Trophoblast cell (in vitro differentiated cells and primary cell): ENCODE measurements at places on chromosomes 6 and 20.
A peak's percentile ranks its signal among the peaks of the same experiment; 100 is the strongest.

GRCh38 chr6:50062051-50062450 lies 12.3 kb upstream of the DEFB112 start:
- no peak for DNase-seq
- H3K27ac ChIP-seq = no peak overlapping the region
- H3K36me3 ChIP-seq = no peaks in the 10 kb centered on the region
- no peaks in the 10 kb centered on the region for H3K27me3 ChIP-seq
- H3K4me1 ChIP-seq = no peaks in the 10 kb centered on the region

DNA sequence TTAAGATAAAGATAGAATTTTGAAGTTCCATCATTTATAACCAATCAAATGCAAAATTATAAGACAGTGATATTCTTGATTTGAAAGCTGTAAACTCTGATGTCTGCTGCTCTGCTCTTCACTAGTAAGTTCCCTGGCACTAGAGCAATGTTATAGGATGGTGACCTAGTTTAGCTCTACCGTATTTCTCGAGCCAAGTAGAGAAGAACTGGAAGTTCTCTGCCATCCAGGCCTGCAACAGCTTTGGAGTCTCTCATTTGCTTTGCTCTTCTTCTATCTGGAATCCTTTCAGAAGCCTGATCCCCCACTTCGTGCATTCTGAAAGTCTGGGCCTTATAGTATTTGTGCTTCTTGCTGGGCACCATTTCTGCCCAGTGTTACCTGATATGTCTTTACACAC lies 100.3 kb downstream of the PLCB1 start:
- H3K36me3 ChIP-seq = no peaks in the 10 kb centered on the region
- H3K4me3 ChIP-seq = no peak overlapping the region
- H3K27me3 ChIP-seq = no peaks in the 10 kb centered on the region
- no peaks in the 10 kb centered on the region for H3K4me1 ChIP-seq
- H3K27ac ChIP-seq = no peak overlapping the region
- no peak for DNase-seq

GRCh38 chr20:48765359-48765758 lies 62.4 kb downstream of the PREX1 start:
- DNase-seq = peak; percentile 9
- H3K4me1 ChIP-seq = no peaks in the 10 kb centered on the region
- H3K27ac ChIP-seq = no peak overlapping the region

GRCh38 chr6:24931296-24931695 lies 4.5 kb downstream of the RIPOR2 start:
- no peak overlapping the region for H3K4me3 ChIP-seq
- H3K27ac ChIP-seq = peak overlapping the region; percentile 91
- H3K36me3 ChIP-seq = no peaks in the 10 kb centered on the region
- DNase-seq = no peak
- peaks cover 16% of the 10 kb centered on the region for H3K4me1 ChIP-seq

- H3K27me3 ChIP-seq = no peaks in the 10 kb centered on the region
- H3K36me3 ChIP-seq = no peaks in the 10 kb centered on the region
- no peaks in the 10 kb centered on the region for H3K4me1 ChIP-seq
- H3K27ac ChIP-seq = no peak overlapping the region
- DNase-seq = no peak
These were observed 223.1 kb upstream of the PRDM1 start for GRCh38 chr6:105862936-105863607.

DNA sequence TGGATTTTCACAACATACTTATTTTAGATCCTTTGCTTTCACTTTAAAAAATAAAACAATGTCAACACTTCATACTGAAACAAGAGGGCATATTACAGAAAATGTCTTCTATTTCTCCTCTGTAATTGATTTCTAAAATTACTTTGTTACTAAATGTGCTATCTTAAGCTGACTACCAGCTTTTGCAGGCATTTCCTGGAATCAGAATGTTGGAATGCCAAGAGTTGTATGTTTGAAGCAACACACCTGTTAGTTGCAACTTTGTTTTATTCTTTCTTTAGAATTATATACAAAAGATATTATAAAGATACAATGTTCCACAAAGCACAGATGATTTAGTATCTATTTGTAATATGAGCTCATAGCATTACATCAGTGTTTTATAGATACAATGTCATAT lies 62.5 kb upstream of the TMEM170B start:
- peaks cover 2% of the 10 kb centered on the region for H3K4me1 ChIP-seq
- H3K27ac ChIP-seq = no peak overlapping the region
- no peaks in the 10 kb centered on the region for H3K36me3 ChIP-seq
- no peak overlapping the region for H3K4me3 ChIP-seq
- no peak for DNase-seq

GRCh38 chr6:130674604-130675003 lies 152.6 kb upstream of the SMLR1 start:
- no peak for DNase-seq
- H3K27me3 ChIP-seq = no peaks in the 10 kb centered on the region
- no peaks in the 10 kb centered on the region for H3K4me1 ChIP-seq
- H3K4me3 ChIP-seq = no peak overlapping the region
- H3K27ac ChIP-seq = no peak overlapping the region
- H3K36me3 ChIP-seq = no peaks in the 10 kb centered on the region

- H3K36me3 ChIP-seq = no peaks in the 10 kb centered on the region
- no peaks in the 10 kb centered on the region for H3K27me3 ChIP-seq
- no peak overlapping the region for H3K27ac ChIP-seq
- H3K4me1 ChIP-seq = no peaks in the 10 kb centered on the region
- peak; percentile 89 for DNase-seq
- H3K4me3 ChIP-seq = no peak overlapping the region
These were observed 69.6 kb downstream of the TBXT start for GRCh38 chr6:166097914-166098522.

GRCh38 chr6:150354754-150355571 lies 13.8 kb upstream of the IYD start:
- H3K4me3 ChIP-seq = no peak overlapping the region
- H3K4me1 ChIP-seq = no peaks in the 10 kb centered on the region
- H3K27ac ChIP-seq = no peak overlapping the region
- no peaks in the 10 kb centered on the region for H3K27me3 ChIP-seq

GRCh38 chr6:135243871-135244796 lies 63.0 kb downstream of the MYB start:
- H3K27me3 ChIP-seq = no peaks in the 10 kb centered on the region
- DNase-seq = peak; percentile 37
- H3K4me1 ChIP-seq = no peaks in the 10 kb centered on the region
- no peak overlapping the region for H3K27ac ChIP-seq

- no peaks in the 10 kb centered on the region for H3K36me3 ChIP-seq
- H3K27ac ChIP-seq = no peak within 1 kb of the TSS
- no peaks in the 10 kb centered on the region for H3K27me3 ChIP-seq
- no peak within 1 kb of the TSS for H3K4me3 ChIP-seq
These were observed at the start of gene TDRD6 for GRCh38 chr6:46687619-46688097. Gene TDRD6 (plus strand): TSS chr6:46687885. CDS start chr6:46688129, 244 bp downstream.

GRCh38 chr6:150269857-150270223 lies 99.0 kb upstream of the IYD start:
- no peak overlapping the region for H3K4me3 ChIP-seq
- H3K27me3 ChIP-seq = no peaks in the 10 kb centered on the region
- H3K36me3 ChIP-seq = no peaks in the 10 kb centered on the region
- peaks cover 9% of the 10 kb centered on the region for H3K4me1 ChIP-seq

- H3K27ac ChIP-seq = no peak overlapping the region
- H3K27me3 ChIP-seq = no peaks in the 10 kb centered on the region
- peaks cover 9% of the 10 kb centered on the region for H3K36me3 ChIP-seq
- no peak overlapping the region for H3K4me3 ChIP-seq
- DNase-seq = no peak
These were observed 65.5 kb downstream of the SYNJ2 start for GRCh38 chr6:158047127-158047518.

- no peak for DNase-seq
- H3K4me3 ChIP-seq = no peak overlapping the region
- no peaks in the 10 kb centered on the region for H3K27me3 ChIP-seq
- H3K36me3 ChIP-seq = no peaks in the 10 kb centered on the region
These were observed 394.8 kb downstream of the DHX35 start for GRCh38 chr20:39356908-39357307.

DNA sequence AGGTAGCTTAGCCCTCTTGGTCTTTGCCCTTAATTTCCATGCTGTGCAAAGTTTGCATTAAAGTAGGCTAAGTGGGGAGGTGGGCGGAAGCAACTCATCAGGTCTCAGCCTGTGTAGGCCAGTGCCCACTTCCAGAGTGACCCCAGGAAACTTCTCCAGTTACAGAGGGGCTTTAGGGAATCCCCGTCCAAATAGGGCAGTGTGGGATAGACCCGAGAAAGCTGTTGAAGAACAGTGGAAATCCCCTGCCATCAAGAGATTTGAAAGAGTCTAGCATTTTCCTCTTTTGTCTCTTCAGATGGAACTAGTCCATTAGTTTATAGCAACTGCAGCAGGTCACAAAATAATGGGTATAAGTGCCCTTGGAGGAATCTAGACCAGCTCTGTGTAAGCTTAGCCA lies 20.2 kb downstream of the SF3B5 start:
- no peak overlapping the region for H3K4me3 ChIP-seq
- no peaks in the 10 kb centered on the region for H3K36me3 ChIP-seq
- no peak overlapping the region for H3K27ac ChIP-seq
- no peaks in the 10 kb centered on the region for H3K4me1 ChIP-seq
- DNase-seq = no peak

DNA sequence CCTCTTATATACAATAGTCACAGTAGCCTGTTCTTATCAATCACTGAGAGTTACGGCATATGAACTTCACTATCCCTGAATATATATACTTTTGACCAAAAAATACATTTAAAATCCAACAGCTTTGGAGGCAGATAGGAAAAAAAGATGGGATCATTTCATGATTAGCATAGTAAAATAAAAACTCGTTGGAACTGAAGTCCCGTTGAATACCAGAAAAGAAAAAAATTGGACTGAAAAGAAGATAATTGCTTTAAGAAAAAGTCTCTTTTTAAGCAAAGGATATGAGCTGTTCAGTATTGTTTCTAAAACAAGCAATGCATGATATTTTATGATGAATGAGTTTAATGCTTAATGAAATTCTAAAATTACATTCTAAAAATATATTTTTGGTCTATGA lies 4.4 kb upstream of the FILIP1 start:
- H3K4me3 ChIP-seq = no peak overlapping the region
- H3K4me1 ChIP-seq = no peaks in the 10 kb centered on the region
- no peak overlapping the region for H3K27ac ChIP-seq
- H3K27me3 ChIP-seq = no peaks in the 10 kb centered on the region
- no peaks in the 10 kb centered on the region for H3K36me3 ChIP-seq

DNA sequence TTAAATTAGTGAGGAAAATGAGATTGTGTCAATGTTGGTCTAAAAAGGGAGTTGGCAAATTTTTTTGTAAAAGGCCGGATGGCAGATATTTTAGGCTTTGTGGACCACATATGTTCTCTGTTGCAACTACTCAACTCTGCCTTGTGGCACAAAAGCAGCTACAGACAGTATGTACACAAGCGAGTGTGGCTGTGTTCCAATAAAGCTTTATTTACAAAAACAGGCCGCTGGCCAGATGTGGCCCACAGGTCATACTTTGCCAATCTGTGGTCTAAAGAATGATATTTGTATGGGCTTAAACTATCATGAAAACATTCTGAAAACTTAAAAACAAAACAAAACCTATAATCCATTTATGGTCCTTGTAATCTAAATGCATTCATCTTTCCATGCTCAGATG lies 228.3 kb downstream of the CLIC5 start:
- H3K27ac ChIP-seq = no peak overlapping the region
- DNase-seq = no peak
- H3K4me1 ChIP-seq = peaks cover 5% of the 10 kb centered on the region
- no peaks in the 10 kb centered on the region for H3K27me3 ChIP-seq
- no peak overlapping the region for H3K4me3 ChIP-seq
- H3K36me3 ChIP-seq = no peaks in the 10 kb centered on the region

DNA sequence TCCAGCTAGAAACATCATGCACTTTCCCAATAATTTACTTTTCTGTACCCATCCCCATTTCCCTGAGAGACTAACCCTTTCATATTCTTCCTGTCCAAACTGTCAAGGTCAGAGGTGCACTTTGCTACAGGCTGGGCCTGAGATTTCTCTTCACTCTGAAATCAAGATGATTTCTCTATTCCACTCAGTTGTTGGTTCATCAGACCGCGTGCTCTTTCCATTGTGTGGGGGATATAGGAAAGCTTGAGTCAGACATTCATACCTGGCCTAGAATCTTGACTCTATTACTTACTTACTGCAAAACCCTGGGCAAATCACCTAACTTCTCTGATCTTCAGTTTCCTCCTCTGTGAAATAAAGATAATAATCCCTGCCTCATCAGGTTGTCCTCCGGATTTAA lies 4.7 kb upstream of the ZDHHC14 start:
- H3K36me3 ChIP-seq = no peaks in the 10 kb centered on the region
- no peak overlapping the region for H3K27ac ChIP-seq
- no peak for DNase-seq
- no peaks in the 10 kb centered on the region for H3K4me1 ChIP-seq
- H3K27me3 ChIP-seq = no peaks in the 10 kb centered on the region

GRCh38 chr20:61353261-61354000 lies 101.4 kb downstream of the CDH4 start:
- no peak overlapping the region for H3K4me3 ChIP-seq
- DNase-seq = no peak
- H3K27ac ChIP-seq = no peak overlapping the region
- no peaks in the 10 kb centered on the region for H3K4me1 ChIP-seq
- no peaks in the 10 kb centered on the region for H3K36me3 ChIP-seq

- DNase-seq = no peak
- peak within 1 kb of the TSS; percentile 74 for H3K4me3 ChIP-seq
- H3K4me1 ChIP-seq = no peaks in the 10 kb centered on the region
- H3K27me3 ChIP-seq = no peaks in the 10 kb centered on the region
These were observed at the start of gene NRSN2 for GRCh38 chr20:346640-347316. Gene NRSN2 (plus strand): TSS chr20:347111. CDS start chr20:349644, 2,533 bp downstream.

- H3K4me3 ChIP-seq = no peak overlapping the region
- H3K27ac ChIP-seq = no peak overlapping the region
- no peaks in the 10 kb centered on the region for H3K4me1 ChIP-seq
- no peaks in the 10 kb centered on the region for H3K27me3 ChIP-seq
- peak; percentile 41 for DNase-seq
These were observed 664.8 kb upstream of the MMS22L start for GRCh38 chr6:97947841-97948240.

DNA sequence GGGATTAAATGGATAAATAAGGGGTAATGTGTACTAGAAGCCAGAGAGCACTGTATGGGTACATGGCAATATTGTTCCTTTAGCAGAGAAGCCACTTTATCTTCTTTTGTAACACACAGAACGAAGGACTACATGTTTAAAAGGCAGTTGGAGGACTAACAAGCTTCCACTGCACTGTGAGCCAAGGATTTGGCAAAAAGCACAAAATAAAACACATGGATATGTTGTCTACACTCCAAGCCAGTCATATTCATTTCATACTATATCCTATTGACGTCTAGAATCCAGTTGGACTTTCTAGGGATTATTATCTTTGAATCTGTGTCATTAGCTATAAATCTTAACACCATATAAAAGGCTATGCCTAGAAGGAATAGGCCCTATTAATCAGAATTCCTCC lies 3.0 kb downstream of the SLC18B1 start:
- no peak overlapping the region for H3K4me3 ChIP-seq
- H3K27ac ChIP-seq = no peak overlapping the region
- no peaks in the 10 kb centered on the region for H3K4me1 ChIP-seq
- no peaks in the 10 kb centered on the region for H3K36me3 ChIP-seq
- no peaks in the 10 kb centered on the region for H3K27me3 ChIP-seq
